ENCODE measurements at places on chromosomes 4 and X.

DNA sequence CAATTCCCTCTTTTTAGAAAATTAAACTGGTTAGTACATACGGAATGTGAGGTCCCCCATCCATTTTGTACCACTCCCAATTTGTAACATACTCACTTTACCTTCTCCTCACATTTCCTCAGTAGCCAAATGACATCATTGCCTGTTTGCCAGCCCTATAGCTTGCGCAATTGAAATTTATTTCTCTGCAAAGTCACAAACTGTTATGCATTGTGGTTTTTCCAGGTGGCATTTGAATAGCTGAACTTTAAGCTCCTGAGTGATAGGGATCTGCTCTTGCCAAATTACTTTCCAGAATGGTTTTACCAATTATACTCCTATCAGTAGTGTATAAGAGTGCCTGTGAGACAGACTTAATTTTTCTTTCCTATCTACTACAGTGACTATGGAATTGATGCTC is 7.7 kb downstream of the COL4A5 start:
- H3K4me3 ChIP-seq = no peak overlapping the region
- no peaks in the 10 kb centered on the region for H3K27me3 ChIP-seq
- no peak for DNase-seq
- no peak overlapping the region for H3K27ac ChIP-seq
- no peaks in the 10 kb centered on the region for H3K36me3 ChIP-seq

DNA sequence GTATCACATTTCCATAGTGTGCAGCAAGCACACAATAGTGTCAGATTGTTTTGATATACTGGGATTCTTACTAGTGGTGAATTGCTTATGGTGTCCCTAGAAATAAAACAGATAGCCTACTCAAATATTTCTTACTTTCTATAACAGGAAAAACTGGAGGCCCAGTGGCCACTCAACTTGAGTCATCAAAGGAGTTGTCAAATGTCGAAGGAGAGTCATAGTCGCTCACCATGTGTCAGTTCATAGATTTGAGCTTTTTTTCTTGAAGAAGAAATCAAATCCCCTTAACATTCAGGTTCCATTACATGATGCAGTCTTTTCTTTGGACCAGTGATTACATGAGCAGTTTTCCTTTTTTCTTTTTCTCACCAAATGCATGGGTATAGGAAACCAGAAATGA is 1271.0 kb downstream of the RAPGEF2 start:
- no peak for DNase-seq
- H3K27ac ChIP-seq = no peak overlapping the region
- H3K4me3 ChIP-seq = no peak overlapping the region
- no peaks in the 10 kb centered on the region for H3K27me3 ChIP-seq

- no peak for DNase-seq
- no peak overlapping the region for H3K27ac ChIP-seq
- H3K36me3 ChIP-seq = peaks cover 44% of the 10 kb centered on the region
Measured at GRCh38 chrX:48975041-48975440, 3.4 kb upstream of the KCND1 start.

DNA sequence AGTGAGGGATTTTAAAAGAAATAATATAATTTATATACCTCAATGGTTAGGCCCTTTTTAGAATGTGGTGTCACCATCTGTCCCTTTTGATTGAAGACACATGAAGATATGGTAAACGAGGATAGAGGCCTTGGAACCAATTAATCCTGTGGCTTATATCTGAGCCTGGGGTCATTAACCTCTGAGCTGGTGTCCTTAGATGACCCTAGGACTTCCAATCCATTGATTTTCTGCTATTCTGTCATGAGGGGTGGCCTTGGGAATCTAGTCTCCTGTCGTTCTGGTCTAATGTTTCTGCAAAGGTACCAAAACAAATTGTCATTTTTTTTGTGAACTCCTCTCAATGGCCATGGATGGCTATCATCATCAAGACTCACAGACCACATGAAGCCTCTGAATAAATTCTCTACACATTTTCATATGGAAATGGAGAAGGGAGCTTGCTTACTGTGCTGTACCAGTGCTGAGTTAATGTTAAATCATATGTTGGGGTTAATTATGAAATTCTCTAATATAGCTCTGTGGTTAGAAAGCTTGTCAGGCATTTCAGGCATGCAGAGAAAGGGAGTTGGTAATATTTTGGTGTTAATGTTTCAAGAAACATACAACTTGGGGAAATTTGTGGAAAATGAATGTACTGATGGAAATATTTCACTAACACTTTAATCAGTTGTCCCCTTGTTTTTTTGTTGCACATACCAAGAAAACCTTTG is 204.2 kb upstream of the IL15 start:
- H3K27ac ChIP-seq = no peak overlapping the region
- no peaks in the 10 kb centered on the region for H3K27me3 ChIP-seq
- H3K4me1 ChIP-seq = no peaks in the 10 kb centered on the region
- no peak overlapping the region for H3K4me3 ChIP-seq
- no peak for DNase-seq

GRCh38 chr4:122946142-122946541 is 23.7 kb upstream of the NUDT6 start:
- H3K36me3 ChIP-seq = peaks cover 57% of the 10 kb centered on the region
- H3K27me3 ChIP-seq = no peaks in the 10 kb centered on the region
- DNase-seq = no peak
- H3K27ac ChIP-seq = no peak overlapping the region
- no peak overlapping the region for H3K4me3 ChIP-seq
- H3K4me1 ChIP-seq = no peaks in the 10 kb centered on the region

DNA sequence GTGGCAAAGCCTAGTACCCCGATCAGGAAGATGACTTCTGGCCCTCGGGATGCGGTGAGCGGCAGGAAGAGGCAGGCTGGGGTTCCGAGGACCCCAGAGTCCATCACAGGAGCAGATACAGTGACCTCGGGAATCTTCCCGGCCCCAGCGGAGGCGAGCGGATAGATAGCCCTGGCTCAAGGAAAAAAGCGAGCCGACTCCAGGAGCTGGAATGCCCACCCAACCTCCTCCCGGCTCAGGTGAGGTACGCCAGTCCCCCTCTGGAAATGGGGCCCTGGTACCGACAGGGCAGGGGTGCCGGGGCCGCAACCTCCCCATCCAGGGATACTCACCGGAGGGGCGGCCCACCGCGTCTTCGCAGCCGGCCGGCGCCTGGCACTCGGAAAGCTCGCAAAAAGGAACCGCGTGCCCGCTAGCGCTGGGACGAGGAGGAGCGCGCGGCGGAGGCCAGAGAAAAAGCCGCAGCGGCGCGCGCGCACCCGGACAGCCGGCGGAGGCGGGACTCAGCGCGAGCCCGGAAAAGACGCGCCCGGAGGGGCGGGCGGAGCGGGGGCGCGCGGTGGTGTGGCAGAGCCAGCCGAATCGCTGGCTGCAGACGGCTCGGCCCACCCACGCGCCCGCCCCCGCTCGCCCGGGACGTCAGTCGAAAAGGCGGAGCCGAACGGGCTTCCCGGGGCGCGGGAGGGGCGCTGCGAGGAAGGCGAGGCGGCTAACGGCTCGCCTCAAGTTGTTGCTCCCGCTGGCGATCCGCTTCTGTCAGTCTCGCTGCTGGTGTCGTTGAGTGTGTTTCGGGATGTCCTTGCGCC is at the start of gene ACSL4:
Gene ACSL4, minus strand, starts transcription at position 451 of the 806 bp plus-strand sequence. CDS start 49,894 bp downstream, outside the sequence.
- H3K4me3 ChIP-seq = peak within 1 kb of the TSS; percentile 62
- H3K4me1 ChIP-seq = no peaks in the 10 kb centered on the region
- H3K27me3 ChIP-seq = no peaks in the 10 kb centered on the region
- peak; percentile 73 for DNase-seq
- peak within 1 kb of the TSS; percentile 79 for H3K27ac ChIP-seq
- H3K36me3 ChIP-seq = no peaks in the 10 kb centered on the region

- peaks cover 4% of the 10 kb centered on the region for H3K4me1 ChIP-seq
- DNase-seq = no peak
- H3K36me3 ChIP-seq = no peaks in the 10 kb centered on the region
- H3K4me3 ChIP-seq = no peak overlapping the region
Measured at GRCh38 chr4:158170691-158171561, 1.9 kb downstream of the GASK1B start.

- no peak for DNase-seq
- peaks cover 18% of the 10 kb centered on the region for H3K27me3 ChIP-seq
- H3K4me3 ChIP-seq = peak overlapping the region; percentile 96
- H3K27ac ChIP-seq = no peak overlapping the region
Measured at GRCh38 chrX:149630681-149631233, 835 bp downstream of the TMEM185A start.

DNA sequence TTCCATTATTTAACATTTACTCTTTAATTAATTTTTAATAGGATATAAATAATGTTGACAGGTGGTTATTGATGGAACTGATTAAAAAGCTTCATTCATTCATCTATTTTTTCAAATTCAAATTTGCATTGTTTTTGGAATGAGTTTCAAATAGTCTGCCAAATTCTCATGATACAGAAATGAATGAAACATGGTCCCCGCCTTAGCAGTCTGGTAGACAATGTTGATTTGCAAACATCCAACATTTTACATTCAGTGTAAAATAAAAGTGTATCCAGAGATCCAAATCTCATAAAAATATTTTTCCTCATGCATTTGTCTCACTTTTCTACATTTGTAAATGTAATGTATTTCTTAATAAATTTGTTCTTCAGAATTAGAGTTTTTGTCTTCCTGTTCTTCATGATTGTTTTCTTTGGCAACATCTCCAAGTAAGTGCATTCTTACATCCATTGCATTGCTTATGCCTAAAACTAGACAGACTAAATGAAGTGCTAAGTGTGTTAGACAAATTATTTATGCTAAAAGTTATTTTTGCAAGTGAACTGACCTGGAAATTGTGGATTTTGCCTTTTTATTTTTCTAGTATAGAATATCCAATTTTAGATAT is 142.3 kb downstream of the PCDH18 start:
- no peaks in the 10 kb centered on the region for H3K36me3 ChIP-seq
- no peaks in the 10 kb centered on the region for H3K4me1 ChIP-seq
- no peak overlapping the region for H3K27ac ChIP-seq
- no peak overlapping the region for H3K4me3 ChIP-seq

GRCh38 chr4:150283689-150284088 is 205.4 kb downstream of the DCLK2 start:
- H3K27me3 ChIP-seq = no peaks in the 10 kb centered on the region
- peaks cover 13% of the 10 kb centered on the region for H3K4me1 ChIP-seq
- no peak overlapping the region for H3K4me3 ChIP-seq
- no peak overlapping the region for H3K27ac ChIP-seq
- no peaks in the 10 kb centered on the region for H3K36me3 ChIP-seq
- no peak for DNase-seq

DNA sequence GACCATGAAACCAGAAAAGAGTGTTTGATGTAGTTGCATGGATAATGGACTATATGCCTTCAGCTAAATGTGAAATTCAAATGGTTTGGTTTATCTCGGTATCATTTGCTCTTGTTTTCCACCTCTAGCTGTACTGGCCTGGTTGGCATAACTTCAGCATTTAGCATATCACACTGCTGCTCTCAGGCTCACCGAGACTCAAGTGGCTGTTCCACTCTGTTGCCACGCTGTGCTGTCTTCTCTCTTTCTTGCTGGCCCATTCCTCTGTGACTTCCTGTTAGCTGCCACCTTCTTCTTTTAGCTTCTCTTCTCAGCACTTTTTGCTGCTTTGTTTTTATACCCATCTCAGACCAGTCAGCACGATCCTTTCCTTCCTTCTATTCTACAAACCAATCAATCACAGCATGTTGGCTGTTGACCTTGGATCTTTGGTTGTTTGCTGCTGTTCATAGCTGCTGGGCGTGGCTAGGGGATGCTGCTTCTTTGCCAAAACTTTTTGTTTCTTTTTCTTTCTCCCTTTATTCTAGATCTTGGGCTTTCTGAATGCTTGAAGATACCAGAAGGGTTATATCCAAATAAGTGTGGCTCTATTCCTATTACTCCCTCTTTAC is 24.0 kb downstream of the INTS6L start:
- no peak for DNase-seq
- no peaks in the 10 kb centered on the region for H3K27me3 ChIP-seq
- H3K27ac ChIP-seq = no peak overlapping the region
- peaks cover 15% of the 10 kb centered on the region for H3K36me3 ChIP-seq
- no peak overlapping the region for H3K4me3 ChIP-seq
- H3K4me1 ChIP-seq = no peaks in the 10 kb centered on the region

GRCh38 chrX:136597954-136598353 is 50.0 kb upstream of the CD40LG start:
- H3K27me3 ChIP-seq = no peaks in the 10 kb centered on the region
- no peaks in the 10 kb centered on the region for H3K4me1 ChIP-seq
- H3K27ac ChIP-seq = no peak overlapping the region
- no peak for DNase-seq

GRCh38 chr4:34492414-34492813 is 1751.9 kb downstream of the ARAP2 start:
- no peak overlapping the region for H3K4me3 ChIP-seq
- no peak for DNase-seq
- no peaks in the 10 kb centered on the region for H3K36me3 ChIP-seq
- H3K27me3 ChIP-seq = no peaks in the 10 kb centered on the region
- no peaks in the 10 kb centered on the region for H3K4me1 ChIP-seq
- no peak overlapping the region for H3K27ac ChIP-seq

GRCh38 chrX:153968754-153969124 is 2.9 kb downstream of the HCFC1 start:
- H3K27me3 ChIP-seq = peaks cover 9% of the 10 kb centered on the region
- peak overlapping the region; percentile 66 for H3K4me3 ChIP-seq
- H3K36me3 ChIP-seq = peaks cover 4% of the 10 kb centered on the region
- H3K4me1 ChIP-seq = peaks cover 16% of the 10 kb centered on the region

DNA sequence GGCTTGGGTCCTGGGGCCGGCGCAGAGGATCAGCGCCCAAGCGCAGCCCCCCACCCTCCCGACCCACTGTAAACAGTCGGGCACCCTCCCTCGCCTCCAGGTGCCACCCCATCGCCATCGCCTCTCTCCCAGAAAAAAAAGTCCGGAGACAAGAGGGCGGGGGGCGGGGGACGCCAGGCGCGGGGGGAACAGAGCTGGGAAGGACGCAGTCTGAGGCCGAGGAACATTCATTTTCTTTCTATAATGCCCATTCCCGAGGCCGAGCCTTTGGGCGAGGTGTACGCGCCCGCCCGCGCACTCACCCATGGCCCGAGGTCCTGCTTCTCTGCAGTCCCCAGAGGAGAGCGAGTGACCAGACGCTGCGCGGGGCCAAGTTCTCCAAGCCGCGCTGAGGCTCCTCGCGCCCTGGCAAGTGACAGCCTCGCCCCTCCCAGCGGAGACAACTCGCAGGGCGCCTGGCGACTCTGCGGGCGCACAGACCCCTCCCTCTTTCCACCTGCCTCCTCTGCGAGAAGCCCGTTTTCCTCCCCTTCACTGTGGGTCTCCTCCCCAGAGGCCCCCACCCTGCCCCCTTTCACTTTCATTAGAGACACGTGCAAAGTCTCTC is 63.5 kb upstream of the WDR17 start:
- no peaks in the 10 kb centered on the region for H3K4me1 ChIP-seq
- DNase-seq = peak; percentile 43
- H3K4me3 ChIP-seq = peak overlapping the region; percentile 81
- no peak overlapping the region for H3K27ac ChIP-seq

All from neuronal stem cell (in vitro differentiated cells).